ENCODE measurements at places on chromosomes 2 and 18. TPM values are rescaled to one million over a fixed set of nuclear protein-coding genes. Genes with fewer than 3 reads are reported as not detected.

DNA sequence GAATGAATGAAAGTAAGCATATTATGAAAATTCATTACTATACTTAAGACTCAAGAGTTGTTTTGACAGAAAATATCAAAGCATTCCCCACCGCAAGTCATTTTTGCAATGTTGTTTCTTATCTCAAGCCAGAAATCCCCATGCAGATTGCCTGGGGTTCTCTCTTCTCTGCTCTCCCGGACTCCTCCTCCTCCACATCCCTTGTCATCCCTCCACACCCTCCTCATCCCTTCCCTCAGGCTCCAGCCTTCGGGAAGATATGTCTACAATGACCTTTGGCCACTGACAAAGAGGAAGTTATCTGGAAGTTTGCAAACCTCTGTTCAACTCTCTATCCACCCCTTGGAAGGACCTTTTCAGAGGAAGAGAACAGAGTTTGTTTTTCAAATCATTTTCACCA lies 11.9 kb downstream of the TFCP2L1 start:
- no peak for DNase-seq

- DNase-seq = no peak
Measured at GRCh38 chr2:77507657-77508056, 14.5 kb downstream of the LRRTM4 start.

- no peak for DNase-seq
Measured at GRCh38 chr2:215658635-215659305, 222.9 kb upstream of the FN1 start.

Gene ABCG8
- total RNA-seq = not detected

DNA sequence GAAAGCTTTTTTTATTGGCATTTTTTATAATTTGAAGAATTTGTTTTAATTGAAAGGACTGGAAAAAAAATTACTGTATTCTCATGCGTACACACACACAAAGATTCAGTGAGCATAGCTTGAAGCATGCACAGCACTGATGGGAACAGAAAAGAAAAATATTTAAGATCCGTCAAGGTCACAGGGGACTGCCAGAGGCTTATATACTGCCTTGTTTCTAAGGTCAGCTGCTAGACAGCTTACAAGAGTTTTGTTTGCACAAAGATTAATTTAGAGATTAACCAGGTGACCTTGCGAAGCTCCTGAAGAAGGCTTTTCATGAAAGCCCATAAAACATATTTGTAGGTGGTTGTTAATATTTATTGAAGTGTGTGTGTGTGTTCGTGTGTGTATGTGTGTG lies 396.3 kb downstream of the TRIB2 start:
- no peak for DNase-seq

Gene ZNF407
- total RNA-seq = 10.6 TPM
